Hindlimb muscle (tissue), 1 donor: ENCODE measurements at places on chromosomes 16 and 17. TPM values are rescaled to one million over a fixed set of nuclear protein-coding genes. Genes with fewer than 3 reads are reported as not detected.

DNA sequence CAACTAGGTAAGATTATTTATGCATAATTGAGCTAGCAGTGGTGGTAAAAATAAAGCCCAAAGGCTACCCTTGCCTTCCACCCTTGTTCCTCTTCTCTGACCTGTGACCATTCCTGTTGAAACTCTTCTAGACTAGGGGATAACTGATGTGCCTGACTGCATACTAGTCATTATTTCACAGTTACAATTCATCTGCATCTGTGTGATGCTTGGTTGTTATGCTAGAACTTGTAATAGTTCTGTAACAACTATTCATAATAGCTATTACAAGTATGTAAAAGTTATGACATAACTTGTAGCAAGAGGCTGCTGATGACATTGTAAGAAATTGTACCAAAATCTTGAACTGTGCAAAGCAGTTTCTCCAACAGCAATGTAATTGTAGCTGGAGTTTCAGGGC lies 2.4 kb upstream of the VAC14 start:
- DNase-seq: no peak

GRCh38 chr16:28025631-28026030 lies 37.9 kb downstream of the GSG1L start:
- DNase-seq: no peak

Gene CDK3
- 4.8 TPM for polyA plus RNA-seq

- no peak for DNase-seq
Observed at GRCh38 chr17:55386796-55387332, 34.8 kb downstream of the MMD start.
